SJSA1 (cell line): ENCODE measurements at places on chromosomes 7 and 10. TPM values are rescaled to one million over a fixed set of nuclear protein-coding genes. Genes with fewer than 3 reads are reported as not detected.

- DNase-seq = no peak
Measured at GRCh38 chr7:247636-248035, 42.3 kb upstream of the FOXL3 start.

DNA sequence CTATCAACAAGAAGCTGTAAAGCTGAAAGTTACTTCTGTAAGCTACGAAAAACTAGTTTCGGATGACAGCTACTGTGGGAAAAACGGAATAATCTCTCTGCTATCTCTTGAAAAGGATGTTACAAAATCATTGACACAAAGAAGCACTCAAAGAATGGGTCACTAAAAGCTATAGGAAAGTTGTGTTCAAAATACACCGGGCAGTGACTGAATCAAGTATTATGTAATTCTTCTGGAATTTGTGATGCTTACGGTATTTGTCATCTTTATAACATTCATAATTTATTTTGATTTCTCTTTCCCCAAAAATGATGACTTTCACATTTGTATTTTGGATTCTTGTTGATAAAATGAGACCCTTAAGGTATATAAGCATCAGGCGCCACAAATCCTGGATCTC is 112.1 kb upstream of the KLF6 start:
- DNase-seq = no peak

- DNase-seq = no peak
Measured at GRCh38 chr7:16027396-16027795, 340.9 kb upstream of the MEOX2 start.

DNA sequence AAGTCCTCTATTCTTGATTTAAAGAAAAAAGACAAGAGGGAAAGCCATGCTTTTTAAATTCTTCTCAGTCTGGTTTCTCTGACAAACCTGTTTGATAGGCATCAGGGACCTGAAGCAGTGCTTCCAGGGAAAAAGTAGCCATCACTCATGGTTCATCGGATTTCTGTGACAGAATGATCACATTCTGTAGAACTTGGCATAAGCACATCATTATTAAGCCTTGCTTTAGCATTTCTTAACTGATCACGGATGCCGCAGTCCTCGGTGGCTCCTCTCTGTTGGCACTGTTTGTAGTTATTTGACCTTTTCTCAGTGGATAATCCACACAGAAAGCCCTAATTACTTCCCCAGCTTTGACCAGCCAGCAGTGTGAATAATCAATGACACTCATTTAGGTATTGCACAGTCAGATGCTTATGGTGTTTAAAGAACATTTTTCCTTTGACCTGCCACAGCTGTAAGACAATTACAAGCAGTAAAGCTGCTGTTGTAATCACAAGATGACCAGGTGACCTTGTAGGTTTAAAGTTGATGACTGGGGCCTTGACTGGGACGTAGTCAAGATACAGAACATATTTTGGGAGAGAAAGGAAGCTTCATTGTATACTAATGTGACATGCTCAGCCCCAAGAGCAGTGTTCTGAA is 64.4 kb upstream of the SKAP2 start:
- DNase-seq = no peak

GRCh38 chr10:12353399-12354242 is 4.3 kb downstream of the CAMK1D start:
- DNase-seq = no peak

DNA sequence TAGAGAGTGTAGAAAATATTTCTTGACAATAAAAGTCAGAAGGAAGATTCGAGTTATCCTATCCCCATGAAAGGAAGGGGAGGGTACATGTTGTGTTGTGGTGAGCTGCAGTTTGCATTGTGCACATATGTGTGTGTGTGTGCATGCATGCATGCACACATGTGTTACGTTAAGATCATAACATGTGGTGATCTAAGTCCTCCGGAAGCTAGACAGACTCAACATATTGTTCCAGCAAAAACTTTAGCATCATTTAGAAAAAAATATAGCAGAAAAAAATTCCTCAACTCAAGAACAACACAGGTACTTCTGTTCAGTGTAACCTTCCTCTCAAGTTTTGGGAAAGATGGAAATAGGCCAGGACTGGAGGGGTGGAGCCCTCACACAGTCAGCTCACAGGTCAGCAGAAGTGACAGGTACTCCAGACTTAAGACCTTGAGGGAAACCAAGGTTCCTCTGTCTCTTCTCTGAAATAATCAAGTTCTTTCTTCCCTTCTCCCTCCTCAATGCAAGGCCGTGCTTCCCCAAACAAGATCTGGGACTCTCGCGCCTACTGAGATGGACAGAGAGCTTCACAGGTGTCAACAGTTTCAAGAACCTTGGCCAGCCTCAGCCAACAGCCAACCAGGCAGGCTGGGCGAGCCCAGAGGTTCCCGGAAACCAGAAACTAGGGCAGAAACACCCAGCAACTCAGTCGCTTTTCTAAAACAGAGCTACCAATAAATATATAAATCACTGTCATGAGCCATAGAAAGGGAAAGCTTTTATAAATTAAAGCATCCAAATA is 205.2 kb downstream of the FAM107B start:
- DNase-seq = no peak

GRCh38 chr10:116888380-116889055 is 39.2 kb downstream of the ENO4 start:
- DNase-seq = peak; percentile 78

DNA sequence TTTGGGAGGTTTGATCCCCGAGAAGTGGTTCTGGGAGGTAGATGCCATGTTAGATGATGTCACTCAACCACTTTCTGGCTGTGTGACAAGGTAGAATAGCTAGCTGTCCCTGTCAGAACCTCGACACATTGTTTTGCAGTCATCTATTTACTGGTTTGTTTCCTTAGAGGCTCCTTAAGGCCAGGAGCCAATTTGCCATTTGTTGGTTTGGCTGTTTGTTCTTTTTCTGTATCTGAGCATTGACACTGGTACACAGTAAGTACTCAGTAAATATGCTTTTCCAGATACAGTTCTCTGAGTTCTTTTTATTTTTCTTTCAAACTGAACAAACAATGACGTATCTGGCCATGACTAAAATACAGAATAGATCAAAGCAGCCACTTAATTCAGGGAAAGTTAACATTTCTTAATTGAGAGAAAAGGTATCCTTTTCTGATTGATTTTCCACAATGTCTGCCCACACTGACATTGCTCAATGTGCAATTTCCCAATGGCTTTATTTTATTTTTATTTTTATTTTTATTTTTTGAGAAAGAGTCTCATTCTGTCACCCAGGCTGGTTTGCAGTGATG is 121.6 kb downstream of the SPAG6 start:
- peak; percentile 38 for DNase-seq

- no peak for DNase-seq
Measured at GRCh38 chr10:28020080-28020860, 21.4 kb upstream of the ODAD2 start.

GRCh38 chr7:39130857-39131526 is 153.3 kb downstream of the POU6F2 start:
- DNase-seq = no peak

GRCh38 chr7:727806-728460 is 852 bp upstream of the PRKAR1B start:
- no peak for DNase-seq

Gene NACAD
- total RNA-seq = 0.81 and 1.5 TPM in 2 replicates

Gene TRPV6
- total RNA-seq = under 0.01 TPM in 1 of 2 replicates, not detected in the other

Gene SKIDA1
- 0.72 and 1.7 TPM in 2 replicates for total RNA-seq

Gene MICALL2
- total RNA-seq = 4.0 and 7.7 TPM in 2 replicates

Gene DOCK1
- 50.8 and 60.4 TPM in 2 replicates for total RNA-seq

Gene SDK1
- 8.7 and 33.8 TPM in 2 replicates for total RNA-seq
